ENCODE measurements at places on chromosomes 1 and 21.

GRCh38 chr1:97668945-97669344 is 251.9 kb downstream of the DPYD start:
- no peak for DNase-seq

DNA sequence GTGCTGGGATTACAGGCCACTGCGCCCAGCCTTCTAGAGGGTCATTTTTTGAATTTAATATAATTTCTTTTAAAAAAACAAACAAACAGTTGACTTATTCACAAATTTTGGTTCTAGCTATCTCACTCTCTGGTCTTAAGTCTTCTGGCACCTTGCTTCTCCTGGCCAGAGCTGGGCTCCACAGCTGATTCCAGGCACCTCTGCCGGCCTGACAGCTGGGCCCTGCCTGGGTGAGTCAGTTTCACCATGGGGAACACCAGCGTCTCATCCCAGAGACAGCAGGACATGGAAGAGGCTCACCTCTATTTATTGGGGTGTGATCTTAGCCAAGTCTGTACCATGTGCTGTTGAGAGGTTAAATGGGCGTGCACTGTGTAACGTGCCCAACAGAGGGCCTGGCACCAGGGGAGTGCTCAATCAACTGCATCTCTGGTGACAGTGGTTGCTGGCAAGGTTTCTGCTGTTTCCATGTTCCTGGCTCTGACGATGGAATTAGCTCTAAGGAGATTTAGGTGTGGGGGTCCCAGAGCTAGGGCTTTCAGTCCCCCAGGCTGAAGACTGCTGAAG is 956 bp downstream of the CPLANE2 start:
- DNase-seq, result no peak

GRCh38 chr21:32886339-32886738 is 114.8 kb upstream of the PAXBP1 start:
- no peak for DNase-seq

GRCh38 chr1:194658090-194658439 is 1471.7 kb upstream of the B3GALT2 start:
- no peak for DNase-seq

DNA sequence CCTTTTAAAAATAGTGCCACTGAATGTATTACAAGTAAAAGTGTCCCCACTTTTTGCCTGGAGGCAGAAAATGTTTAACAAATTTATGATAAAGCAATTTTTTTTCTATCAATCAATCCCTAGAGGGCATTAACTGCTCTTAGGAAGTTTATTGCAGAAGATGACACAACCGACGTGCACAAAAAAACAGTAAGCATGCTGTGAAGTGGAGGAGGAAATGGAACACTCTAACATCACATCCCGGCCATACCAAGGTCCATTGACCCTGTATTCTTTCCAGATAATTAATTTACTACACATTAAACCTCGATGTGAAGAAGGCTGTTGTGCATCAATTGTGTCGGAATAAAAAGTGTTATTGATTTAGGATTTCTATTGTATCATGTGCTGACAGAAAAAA is 264.9 kb upstream of the NR5A2 start:
- DNase-seq, result no peak

GRCh38 chr1:185398022-185398421 is 81.0 kb upstream of the IVNS1ABP start:
- DNase-seq, result no peak

DNA sequence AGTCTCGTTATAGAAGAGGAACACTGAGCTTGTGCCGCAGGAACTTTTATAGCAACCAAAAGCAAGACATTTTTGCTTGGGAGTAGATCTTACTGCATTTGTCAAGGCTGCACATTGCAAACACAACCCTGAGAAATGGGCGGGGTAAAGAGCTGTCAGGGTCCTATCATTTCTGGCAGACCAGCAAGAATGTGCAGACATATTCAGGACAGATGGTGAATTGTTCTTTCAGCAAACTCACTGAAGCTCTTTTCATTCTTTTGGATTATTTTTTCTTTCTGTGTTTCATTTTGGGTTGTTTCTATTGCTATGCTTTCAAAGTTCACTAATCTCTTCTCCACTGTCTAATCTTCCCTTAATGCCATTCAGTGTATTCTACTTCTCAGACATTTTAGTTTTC is 5.1 kb upstream of the ACTN2 start:
- no peak for DNase-seq

Data from stimulated activated CD4-positive, alpha-beta T cell treated with anti-CD3 and anti-CD28 coated beads, Interleukin-15, amount 100 ng/mL, for 48 hours (primary cell).